CD4-positive, alpha-beta T cell treated with Interferon alpha-2 for 1 hour (primary cell): ENCODE measurements at places on chromosomes 16 and 17.

DNA sequence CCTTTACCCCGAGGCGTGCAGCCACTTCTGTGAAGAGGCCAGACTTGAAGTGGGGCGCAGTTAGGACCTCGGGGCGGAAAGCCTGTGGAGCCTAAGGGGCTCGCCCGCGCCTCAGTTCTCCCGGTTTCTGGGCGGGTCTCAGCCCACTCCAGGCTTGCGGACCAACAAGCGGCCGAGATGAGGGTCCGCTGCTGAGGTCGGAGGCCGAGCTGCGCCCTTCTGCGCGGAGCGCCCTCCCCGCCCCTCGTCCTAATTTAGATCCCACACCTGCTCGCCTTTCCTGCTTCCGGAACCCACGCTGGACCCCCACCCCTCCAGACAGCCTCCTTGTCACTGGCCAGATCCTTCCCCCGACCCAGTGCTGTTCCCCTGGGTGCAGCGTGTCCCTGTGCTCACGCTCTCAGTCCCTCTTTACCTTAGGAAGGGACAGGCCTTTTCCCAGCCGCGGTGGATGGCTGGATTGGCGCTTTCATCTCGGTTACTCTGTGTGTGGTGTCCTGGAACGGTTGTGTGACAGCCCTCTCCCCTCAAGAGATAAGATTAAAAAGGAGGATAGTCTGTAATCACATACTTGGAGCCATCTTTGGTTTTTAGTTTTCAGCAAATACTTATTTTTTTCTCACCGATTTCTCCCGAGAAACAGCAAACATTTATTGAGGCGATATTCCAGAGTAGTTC lies 933 bp upstream of the ATXN7L3 start:
- DNase-seq: no peak

DNA sequence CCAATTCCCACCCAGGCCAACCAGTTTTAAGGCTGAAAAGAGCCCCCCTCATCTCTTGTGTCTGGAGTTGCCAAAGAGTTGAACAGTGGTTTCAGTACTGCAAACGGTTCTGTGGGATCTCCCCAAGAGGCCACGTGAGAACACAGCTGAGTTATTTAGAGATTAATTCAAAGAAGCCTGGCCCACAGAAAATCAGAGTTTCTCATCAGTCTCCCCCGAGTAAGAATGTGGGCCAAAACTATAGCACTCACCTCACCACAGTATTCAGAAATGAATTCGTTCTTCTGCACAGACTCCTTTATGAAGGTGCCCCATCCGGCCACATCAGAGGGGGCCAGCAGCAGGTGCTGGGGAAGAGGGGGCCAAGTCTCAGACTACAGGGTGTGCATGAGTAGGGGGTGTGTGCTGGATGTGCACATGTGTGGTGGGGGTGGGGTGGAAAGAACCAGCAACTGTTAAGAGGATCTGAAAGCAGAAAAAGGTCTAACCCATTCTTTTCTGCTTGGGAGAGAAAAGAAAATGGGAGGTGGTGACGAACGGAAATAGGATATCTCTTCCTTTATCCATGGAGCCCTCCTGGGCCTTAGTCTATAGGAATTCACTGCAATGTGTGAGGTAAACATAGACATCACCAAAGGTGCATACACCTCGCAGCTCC lies 22.6 kb downstream of the CNTNAP1 start:
- no peak for DNase-seq

- DNase-seq: no peak
Measured at GRCh38 chr17:67125924-67126323, 81.6 kb downstream of the CACNG1 start.

- peak; percentile 17 for DNase-seq
Measured at GRCh38 chr17:56593646-56594319, at the start of gene NOG. NOG (plus strand) TSS chr17:56593699; CDS start chr17:56594224, 525 bp downstream.

DNA sequence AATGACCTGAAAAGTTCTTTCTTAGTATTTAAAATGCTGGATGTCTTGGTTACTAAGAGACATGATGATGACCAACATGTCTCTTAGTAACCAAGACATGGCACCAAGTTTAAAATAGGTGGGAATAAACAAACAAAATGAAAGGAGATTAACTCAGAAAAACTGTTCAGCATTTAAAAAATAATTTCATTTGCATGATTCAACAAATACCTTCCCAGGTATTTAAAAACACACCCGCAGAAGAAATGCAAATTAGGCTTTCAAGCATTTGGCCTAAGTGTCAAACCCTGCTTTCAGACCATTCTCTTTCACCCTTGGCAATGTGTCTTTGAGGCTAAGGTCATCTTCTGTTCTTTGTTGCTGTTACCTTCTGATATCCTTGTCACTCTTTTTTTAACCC lies 91.4 kb upstream of the CORO6 start:
- DNase-seq: no peak

DNA sequence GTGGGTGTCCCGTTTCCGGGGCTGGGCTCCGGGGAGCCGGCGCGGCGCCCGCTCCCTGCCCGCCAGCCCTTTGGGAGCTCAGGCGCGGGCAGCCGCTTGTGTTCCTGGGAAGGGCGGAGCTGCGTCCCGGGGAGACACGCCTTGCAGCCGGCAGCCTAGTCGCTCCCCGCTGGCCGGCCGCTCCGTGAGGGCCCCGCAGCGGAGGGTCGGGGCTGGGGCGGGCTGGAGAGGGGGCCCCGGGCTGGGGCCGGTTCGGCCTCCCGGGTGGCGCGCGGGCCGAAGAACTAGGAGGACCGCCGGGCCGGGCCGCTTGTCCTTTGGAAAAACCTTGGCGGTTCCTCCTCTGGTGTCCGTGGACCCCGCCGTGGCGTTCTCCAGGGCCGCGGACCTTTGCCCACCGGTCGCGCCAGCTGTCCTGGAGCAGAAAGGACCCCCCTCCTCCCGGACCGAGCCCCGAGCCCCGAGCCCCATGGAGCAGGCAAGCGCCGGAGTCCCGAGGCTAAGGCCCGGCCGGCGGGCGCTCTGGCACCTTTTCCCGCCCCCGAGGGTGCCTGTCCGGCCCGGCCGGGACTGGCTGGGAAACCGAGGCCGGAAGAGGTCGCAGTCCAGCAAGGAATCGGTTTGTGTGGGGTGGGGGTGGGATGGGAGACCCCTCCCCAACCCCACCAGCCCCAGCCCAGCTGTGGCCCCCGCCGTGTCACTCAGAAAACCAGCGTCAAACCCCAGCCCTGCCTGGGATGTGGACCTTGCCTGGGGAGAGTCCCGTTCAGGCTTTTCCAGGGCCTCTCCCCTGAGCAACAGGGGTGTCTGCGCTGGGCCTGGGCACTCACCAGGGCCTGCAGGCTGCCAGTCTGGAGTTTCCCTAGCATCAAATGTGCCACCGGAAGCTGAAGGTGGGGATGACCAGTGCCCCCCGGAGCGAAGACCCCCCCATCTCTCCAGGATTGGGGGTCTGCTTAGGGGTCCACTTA lies 6.8 kb upstream of the TBC1D3B start:
- no peak for DNase-seq

DNA sequence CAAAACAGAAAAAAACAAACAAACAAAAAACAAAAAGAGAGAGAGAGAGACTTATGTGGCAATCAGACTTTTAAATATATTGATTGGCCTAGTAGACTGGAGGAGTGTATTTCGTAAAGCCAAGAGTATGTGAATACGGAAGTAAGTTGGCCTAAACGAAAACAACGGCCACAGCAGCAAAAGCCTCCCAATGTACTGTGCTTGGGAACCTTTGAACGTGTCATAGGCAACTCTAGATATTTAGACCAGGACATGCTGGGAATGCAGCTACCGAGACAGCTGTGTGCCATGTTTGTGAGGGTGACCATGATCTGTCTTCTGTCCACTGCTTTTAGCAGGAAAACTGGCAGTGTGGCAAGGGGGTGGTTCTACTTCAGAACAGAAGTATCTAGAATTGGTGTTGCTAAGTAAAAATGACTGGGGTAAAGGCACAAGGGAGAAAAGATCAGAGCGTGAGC lies 7.4 kb downstream of the MAF start:
- DNase-seq: no peak

DNA sequence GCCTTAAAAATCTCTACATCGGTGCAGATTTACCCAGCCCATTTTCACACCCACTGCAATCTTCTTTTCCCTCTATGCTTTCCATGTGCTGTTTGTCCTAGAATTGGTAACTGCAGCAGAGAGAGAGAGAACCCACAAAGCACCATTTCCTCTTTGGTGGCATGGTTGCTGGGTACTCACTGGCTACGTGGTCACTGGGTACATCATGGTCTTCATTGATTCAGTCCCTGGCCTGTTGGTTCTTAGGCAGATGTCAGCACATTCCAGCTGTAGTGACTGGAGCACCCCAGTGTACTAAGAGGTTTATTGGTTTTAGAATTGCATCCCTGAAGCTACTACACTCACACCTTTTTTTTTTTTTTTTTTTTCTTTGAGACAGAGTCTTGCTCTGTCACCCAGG lies 156.1 kb upstream of the CACNG5 start:
- DNase-seq: no peak

DNA sequence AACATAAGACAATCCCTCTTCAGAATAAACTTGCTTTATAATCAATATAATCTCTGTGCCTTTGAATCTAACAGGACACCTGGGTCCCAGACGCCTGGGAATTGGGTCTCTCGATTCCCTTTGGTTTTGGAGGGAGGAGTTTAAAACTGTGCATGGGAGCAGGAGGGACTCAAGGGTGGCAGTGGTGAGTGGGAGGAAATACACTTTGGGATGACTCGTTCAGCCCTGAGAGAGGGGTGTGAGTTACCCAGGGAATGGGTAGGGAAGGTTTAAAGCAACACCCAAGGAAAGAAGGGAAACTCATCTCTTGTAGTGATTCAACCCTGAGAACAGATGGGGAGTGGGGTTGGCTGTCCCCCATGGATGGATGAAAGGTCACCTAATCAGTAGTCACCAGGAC lies 1.6 kb downstream of the RANGRF start:
- DNase-seq: no peak

DNA sequence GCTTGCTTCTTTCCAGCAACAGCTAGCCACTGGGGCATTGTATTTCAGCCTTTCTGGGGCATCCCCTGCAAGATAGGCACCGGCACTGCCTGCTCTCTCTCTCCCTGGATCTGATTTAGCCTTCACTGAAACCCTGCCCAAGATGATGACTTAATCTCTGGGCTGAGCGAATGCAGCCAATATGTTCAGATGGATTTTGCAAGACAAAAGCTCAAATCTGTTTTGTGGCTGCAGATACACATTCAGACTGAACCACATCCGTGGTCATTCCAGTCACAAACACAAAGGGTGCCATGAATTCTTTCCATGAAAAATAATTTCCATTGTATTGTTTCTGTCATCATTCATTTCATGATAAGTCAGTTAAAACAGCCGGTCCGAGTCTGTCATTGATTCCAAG lies 24.2 kb downstream of the SOST start:
- DNase-seq: no peak

GRCh38 chr17:82157046-82158035 lies 55.3 kb downstream of the CCDC57 start:
- no peak for DNase-seq

- no peak for DNase-seq
Measured at GRCh38 chr16:48501516-48502377, 108.2 kb downstream of the N4BP1 start.

DNA sequence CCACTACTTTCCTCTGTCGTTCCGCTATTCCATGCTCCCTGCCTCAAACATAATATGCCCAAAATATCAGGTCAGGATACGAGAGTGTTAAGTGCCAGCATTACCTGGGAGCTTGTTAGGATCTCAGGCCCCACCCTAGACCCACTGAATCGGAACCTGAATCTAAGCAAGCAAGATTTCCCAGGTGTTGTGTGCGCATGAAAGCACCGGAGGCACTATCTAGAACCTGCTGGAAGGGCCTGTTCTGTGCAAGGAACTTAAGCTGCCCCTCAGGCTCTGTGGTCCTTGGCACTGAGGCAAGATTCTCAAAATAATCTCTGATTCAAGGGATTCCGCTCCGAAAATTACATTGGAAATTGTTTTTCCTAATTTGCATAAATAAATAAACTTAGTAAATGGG lies 107.7 kb upstream of the NOL11 start:
- no peak for DNase-seq

- DNase-seq: no peak
Measured at GRCh38 chr17:55605705-55606487, 94.6 kb upstream of the SMIM36 start.

DNA sequence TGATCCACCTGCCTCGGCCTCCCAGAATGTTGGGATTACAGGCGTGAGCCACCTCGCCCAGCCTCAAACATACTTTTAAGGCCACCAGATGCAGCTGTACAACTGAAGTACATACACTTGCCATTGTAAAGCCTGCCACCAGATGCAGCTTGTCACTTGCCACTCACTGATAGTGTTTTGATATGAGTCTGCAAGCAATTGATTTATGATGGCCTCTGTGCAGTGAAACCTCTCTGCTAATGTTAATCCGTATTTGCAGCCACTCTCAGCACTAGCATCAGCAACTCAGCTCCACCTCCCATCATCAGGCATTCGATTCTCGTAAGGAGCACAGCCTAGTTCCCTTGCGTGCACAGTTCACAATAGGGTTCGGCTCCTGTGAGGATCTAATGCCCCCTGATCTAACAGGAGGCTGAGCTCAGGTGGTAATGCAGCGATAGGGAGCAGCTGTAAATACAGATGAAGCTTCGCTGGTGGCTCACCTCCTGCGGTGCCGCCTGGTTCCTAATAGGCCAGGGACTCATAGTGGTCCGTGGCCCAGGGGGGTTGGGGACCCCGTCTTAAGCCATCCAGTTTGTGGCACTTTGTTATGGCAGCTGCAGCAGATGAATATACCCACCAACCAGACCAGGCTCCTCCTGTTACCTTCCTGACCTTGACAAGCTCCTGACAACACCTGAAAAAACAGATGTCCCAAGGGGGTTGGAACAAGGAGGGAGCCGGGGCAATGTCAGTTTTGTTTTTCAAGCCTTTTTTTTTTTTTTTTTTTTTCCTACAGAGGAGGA lies 1.3 kb upstream of the HERPUD1 start:
- DNase-seq: no peak

DNA sequence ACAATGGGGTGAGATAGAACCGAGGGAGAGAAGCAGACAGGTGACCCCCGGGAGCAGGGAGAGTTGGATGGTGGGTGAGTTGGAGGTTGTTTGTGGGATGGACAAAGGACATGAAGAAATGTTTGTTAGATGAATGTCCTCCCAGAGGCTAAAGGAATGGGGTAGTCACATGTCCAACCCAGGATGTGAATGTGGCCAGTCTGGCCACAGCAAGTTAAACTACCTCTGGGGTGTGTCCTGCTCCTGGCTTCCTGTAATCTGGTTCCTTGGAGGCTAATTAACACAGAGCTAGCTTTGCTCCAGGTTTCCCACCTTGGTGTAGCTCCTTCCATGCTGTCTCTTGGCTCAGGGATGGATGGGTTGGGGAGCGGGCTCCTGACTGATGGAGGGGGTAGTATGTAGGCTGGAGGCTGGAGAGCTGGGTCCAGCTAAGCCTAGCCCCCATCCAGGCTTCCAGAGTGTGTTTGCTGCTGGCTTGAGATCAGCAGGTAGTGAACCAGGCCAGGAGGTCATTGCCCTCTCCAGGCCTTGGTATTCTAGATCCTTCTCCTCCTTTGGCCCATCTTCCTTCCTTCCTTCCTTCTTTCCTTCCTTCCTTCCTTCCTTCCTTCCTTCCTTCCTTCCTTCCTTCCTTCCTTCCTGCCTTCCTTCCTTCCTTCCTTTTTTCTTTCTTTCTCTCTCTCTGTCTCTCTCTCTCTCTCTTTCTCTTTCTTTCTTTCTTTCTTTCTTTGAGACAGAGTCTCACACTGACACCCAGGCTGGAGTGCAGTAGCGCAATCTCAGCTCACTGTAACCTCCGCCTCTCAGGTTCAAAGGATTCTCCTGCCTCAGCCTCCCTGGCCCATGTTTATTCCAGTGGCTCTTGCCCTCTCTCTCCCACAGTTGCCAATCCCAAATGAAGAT lies 28.0 kb upstream of the UBE2G1 start:
- no peak for DNase-seq
